Vagina (tissue), 2 donors: ENCODE measurements at places on chromosomes 1 and 21. TPM values are rescaled to one million over a fixed set of nuclear protein-coding genes. Genes with fewer than 3 reads are reported as not detected.

The PCNX2 gene
- total RNA-seq, result 29.2 TPM

GRCh38 chr1:37948841-37949240 is 2.0 kb upstream of the INPP5B start:
- no peak for DNase-seq

GRCh38 chr1:213014642-213015041 is 1.0 kb downstream of the ANGEL2 start:
- no peak for DNase-seq

- no peak for DNase-seq
These were observed 24.0 kb upstream of the CDC7 start for GRCh38 chr1:91476533-91477217.

GRCh38 chr1:78483903-78484302 is 6.9 kb upstream of the PTGFR start:
- no peak for DNase-seq

GRCh38 chr1:161199506-161200139 is 769 bp upstream of the ADAMTS4 start:
- no peak for DNase-seq

The PLA2G5 gene
- 2.7 TPM for total RNA-seq

DNA sequence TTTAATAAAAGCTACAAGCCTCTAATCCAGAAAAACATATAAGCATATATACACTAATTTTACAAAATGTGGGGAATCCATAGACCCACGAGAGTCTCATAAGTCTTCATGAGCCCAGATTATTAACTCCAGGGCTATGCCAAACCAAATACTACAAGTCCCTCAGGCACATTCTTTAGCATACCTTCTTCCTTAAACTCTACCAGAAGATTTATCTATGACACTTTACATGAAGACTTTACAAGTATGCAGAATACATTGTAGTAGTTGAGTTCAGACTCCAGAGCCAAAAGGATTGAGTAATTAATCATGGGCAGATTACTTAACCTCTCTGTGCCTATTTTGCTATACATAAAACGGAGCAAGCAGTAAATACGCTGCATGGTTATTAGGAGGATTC is 793.7 kb upstream of the ADGRL2 start:
- no peak for DNase-seq

DNA sequence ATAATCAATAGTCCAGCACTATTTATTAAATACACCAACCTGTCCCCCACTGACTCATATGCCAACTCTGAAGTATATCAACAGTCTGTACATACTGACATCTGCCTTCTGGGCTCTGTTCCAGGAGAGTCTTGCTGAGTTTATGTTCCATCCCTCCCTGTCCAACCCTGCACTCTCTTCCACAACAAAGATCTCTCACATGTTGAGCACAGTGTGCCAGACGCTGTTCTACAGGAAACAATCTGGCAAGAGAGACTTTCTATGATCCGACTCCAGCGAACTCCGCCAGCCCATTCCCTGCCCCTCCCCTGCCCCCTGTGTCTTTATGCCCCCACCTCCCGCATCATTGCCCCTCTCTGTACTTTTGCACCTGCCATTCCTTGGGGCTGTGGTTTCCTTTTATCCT is 3.4 kb downstream of the LACTBL1 start:
- DNase-seq, result no peak

The PATJ gene
- 83.2 TPM for total RNA-seq

The PLA2G2F gene
- not detected for total RNA-seq

- no peak for DNase-seq
These were observed 3.9 kb upstream of the CD58 start for GRCh38 chr1:116574581-116575291.

- no peak for DNase-seq
These were observed 7.9 kb downstream of the SPSB1 start for GRCh38 chr1:9300573-9300972.

The INAVA gene
- 42.2 TPM for total RNA-seq
